Thymus (tissue), 14 donors: ENCODE measurements at places on chromosomes 6 and 20.

GRCh38 chr20:45779011-45779915 lies 12.4 kb downstream of the WFDC3 start:
- no peaks in the 10 kb centered on the region for H3K36me3 ChIP-seq
- no peaks in the 10 kb centered on the region for H3K4me1 ChIP-seq
- peaks cover 3% of the 10 kb centered on the region for H3K27me3 ChIP-seq
- H3K27ac ChIP-seq = no peak overlapping the region
- DNase-seq = no peak

DNA sequence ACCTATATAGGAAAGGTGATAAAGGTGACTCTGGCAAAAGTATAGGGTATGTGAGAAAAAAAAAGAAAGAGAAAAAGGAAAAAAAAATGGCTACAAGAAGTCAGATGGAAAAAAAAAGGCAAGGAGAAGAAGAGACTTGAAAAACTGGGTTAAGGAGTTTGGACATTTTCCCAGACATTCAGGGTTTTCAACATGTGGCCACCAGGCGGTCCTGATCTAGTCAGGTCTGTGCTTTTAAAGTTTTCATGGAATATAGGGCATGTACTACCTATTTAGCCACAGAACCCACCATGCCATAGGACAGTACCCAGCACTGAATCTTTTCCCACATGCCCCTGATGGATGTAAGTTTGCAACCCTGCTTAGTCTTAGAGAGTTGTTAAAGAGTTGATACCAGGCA lies 433.7 kb downstream of the MAFB start:
- no peak for DNase-seq
- no peaks in the 10 kb centered on the region for H3K4me1 ChIP-seq
- no peak overlapping the region for H3K27ac ChIP-seq
- H3K36me3 ChIP-seq = no peaks in the 10 kb centered on the region

- DNase-seq = no peak
- no peaks in the 10 kb centered on the region for H3K4me1 ChIP-seq
- H3K4me3 ChIP-seq = no peak overlapping the region
- no peak overlapping the region for H3K27ac ChIP-seq
- no peaks in the 10 kb centered on the region for H3K27me3 ChIP-seq
- peaks cover 21% of the 10 kb centered on the region for H3K36me3 ChIP-seq
Measured at GRCh38 chr6:75234126-75234865, 9.3 kb downstream of the COX7A2 start.

DNA sequence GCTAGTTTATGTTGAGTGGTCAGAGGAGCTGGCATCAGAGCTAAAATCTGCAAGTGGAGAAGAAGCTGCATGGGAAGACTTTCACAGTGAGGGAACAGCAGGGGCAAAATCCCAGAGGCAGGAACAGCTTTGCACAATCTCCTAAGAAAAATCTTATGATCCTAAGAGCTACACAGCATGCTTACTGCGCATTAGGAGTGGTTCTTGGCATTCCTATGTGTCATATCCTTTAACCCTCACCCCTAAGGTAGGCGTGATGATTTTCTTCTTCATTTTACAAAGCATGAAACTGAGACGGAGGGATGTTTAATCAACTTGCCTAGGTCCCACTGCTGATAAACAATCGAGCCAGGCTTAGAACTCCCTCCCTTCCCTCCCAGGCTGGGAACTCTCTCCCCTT lies 313.6 kb upstream of the SULF2 start:
- H3K27me3 ChIP-seq = no peaks in the 10 kb centered on the region
- H3K36me3 ChIP-seq = no peaks in the 10 kb centered on the region
- no peak overlapping the region for H3K4me3 ChIP-seq
- no peaks in the 10 kb centered on the region for H3K4me1 ChIP-seq
- no peak overlapping the region for H3K27ac ChIP-seq

- H3K27ac ChIP-seq = no peak overlapping the region
- no peak overlapping the region for H3K4me3 ChIP-seq
- H3K4me1 ChIP-seq = peaks cover 2% of the 10 kb centered on the region
- no peaks in the 10 kb centered on the region for H3K27me3 ChIP-seq
- no peak for DNase-seq
- H3K36me3 ChIP-seq = no peaks in the 10 kb centered on the region
Measured at GRCh38 chr6:135257631-135258405, 76.7 kb downstream of the MYB start.

- no peak overlapping the region for H3K27ac ChIP-seq
- H3K4me1 ChIP-seq = no peaks in the 10 kb centered on the region
- H3K27me3 ChIP-seq = no peaks in the 10 kb centered on the region
- H3K4me3 ChIP-seq = no peak overlapping the region
Measured at GRCh38 chr6:85250586-85251220, 199.2 kb upstream of the NT5E start.

- H3K4me3 ChIP-seq = no peak overlapping the region
- DNase-seq = no peak
Measured at GRCh38 chr20:7994809-7995208, 24.8 kb downstream of the TMX4 start.

- H3K4me3 ChIP-seq = no peak overlapping the region
- no peaks in the 10 kb centered on the region for H3K36me3 ChIP-seq
- H3K27me3 ChIP-seq = no peaks in the 10 kb centered on the region
- no peak for DNase-seq
- H3K4me1 ChIP-seq = peaks cover 24% of the 10 kb centered on the region
- no peak overlapping the region for H3K27ac ChIP-seq
Measured at GRCh38 chr6:52392944-52393343, 27.2 kb upstream of the EFHC1 start.

DNA sequence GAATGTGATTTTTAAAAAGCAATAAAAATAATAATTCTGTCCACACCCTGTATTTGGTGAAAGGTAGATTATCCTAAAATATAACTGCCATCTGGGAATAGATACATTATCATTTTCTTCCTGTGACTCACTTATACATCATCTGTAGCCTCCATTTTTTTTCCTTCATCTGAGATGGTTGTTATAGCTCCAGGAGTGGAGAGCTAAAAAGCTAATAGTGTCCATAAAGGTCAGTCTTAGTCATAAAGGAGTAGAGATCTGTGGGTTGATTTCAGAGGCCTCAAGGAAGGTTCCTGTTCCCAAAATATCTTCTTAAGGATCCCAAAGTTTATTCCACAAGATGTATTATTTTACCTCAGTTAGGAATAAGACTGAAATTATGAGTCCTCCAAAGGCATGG lies 41.1 kb downstream of the FBXO5 start:
- no peak overlapping the region for H3K4me3 ChIP-seq
- H3K27ac ChIP-seq = no peak overlapping the region
- H3K27me3 ChIP-seq = no peaks in the 10 kb centered on the region

GRCh38 chr6:33610779-33611732 lies 10.1 kb upstream of the ITPR3 start:
- no peaks in the 10 kb centered on the region for H3K36me3 ChIP-seq
- H3K27ac ChIP-seq = no peak overlapping the region
- peaks cover 4% of the 10 kb centered on the region for H3K4me1 ChIP-seq
- H3K27me3 ChIP-seq = peaks cover 16% of the 10 kb centered on the region
- no peak overlapping the region for H3K4me3 ChIP-seq
- DNase-seq = no peak

GRCh38 chr6:21527731-21528130 lies 65.8 kb upstream of the SOX4 start:
- H3K4me3 ChIP-seq = no peak overlapping the region
- no peaks in the 10 kb centered on the region for H3K27me3 ChIP-seq
- H3K36me3 ChIP-seq = no peaks in the 10 kb centered on the region
- DNase-seq = no peak
- H3K27ac ChIP-seq = no peak overlapping the region
- H3K4me1 ChIP-seq = no peaks in the 10 kb centered on the region

GRCh38 chr20:11807054-11808048 lies 110.3 kb upstream of the BTBD3 start:
- H3K4me3 ChIP-seq = no peak overlapping the region
- no peak for DNase-seq
- H3K36me3 ChIP-seq = no peaks in the 10 kb centered on the region
- H3K27ac ChIP-seq = no peak overlapping the region
- H3K27me3 ChIP-seq = no peaks in the 10 kb centered on the region
- no peaks in the 10 kb centered on the region for H3K4me1 ChIP-seq

- DNase-seq = no peak
- no peaks in the 10 kb centered on the region for H3K4me1 ChIP-seq
- no peak overlapping the region for H3K27ac ChIP-seq
- H3K27me3 ChIP-seq = no peaks in the 10 kb centered on the region
- no peak overlapping the region for H3K4me3 ChIP-seq
Measured at GRCh38 chr20:25277051-25277801, 29.3 kb downstream of the PYGB start.

DNA sequence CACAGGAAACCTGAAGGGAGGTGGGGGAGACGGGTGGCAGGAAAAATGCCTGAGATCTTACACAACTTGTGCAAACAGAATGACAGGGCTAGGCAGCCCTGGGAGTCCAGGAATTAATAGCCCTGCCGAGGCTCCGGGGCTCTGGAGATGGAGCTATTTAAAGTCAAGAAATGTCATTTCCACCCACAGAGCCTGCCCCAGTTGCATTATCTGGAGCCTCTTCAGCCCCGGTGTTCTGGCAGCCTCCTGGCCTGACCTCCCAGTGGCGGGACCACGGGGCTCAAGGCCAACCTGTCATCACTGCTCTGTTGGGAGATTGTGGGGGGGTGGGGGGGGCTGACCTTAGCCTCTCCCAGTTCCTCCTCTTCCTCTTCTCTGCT lies 28.5 kb upstream of the SCUBE3 start:
- no peak for DNase-seq
- peaks cover 5% of the 10 kb centered on the region for H3K4me1 ChIP-seq

DNA sequence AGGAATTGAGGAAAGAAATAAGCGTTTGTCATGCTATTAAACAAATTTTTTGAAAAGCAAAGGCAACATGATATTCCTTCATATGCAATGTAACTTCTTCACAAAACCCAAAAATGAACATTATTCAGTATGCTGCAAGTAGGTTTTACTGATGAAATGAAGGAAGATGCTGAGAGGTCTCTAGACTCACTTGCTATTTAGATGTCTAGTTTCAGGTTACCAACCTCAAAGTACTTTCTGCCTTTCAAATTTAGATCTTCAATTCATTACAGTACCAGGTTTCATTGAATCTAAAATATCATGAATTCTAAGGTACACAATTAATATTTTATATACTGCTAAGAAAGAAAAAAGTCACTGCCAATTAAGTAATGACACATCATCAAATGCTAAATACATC lies 39.9 kb downstream of the MYO6 start:
- H3K4me1 ChIP-seq = no peaks in the 10 kb centered on the region
- no peaks in the 10 kb centered on the region for H3K27me3 ChIP-seq
- no peaks in the 10 kb centered on the region for H3K36me3 ChIP-seq

DNA sequence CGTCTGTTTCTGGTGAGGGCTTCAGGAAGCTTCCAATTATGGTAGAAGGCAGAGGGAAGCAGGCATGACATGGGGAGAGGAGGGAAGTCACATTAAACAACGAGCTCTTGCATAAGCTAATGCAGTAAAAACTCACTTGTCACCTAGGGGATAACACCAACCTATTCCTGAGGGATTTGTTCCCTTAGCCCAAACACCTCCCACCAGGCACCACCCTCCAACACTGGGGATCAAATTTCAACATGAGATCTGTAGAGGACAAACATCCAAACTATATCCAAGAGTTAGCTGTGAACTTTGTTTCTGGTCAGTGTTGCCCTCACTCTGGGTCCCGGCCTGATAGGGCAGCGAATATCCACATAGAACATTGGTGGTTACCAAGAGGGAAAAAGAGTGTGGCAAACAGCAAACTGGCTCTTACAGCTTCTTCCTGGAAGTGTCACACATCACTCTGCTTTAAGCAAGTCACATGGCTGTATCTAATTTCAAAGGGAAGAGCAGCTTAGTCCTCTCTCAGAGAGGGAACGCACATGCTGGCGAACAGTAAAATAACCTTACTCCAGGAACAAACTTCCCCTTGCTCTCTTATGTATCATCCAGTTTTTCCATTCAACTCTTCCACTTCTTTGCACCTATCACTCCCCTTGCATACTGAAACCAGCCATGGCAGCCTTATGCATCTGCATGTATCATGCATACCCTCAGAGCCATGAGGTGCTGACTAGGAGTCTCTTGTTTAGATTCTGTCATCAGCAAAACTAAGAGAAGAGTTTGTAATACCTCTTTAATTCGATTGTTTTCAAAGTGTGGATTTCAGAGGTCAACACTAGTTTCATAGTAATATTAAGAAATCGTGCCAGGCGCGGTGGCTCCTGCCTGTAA lies 4.8 kb upstream of the MOCS1 start:
- no peak overlapping the region for H3K4me3 ChIP-seq
- no peak overlapping the region for H3K27ac ChIP-seq
- H3K27me3 ChIP-seq = peaks cover 6% of the 10 kb centered on the region
- H3K4me1 ChIP-seq = peaks cover 5% of the 10 kb centered on the region

- no peaks in the 10 kb centered on the region for H3K4me1 ChIP-seq
- no peak overlapping the region for H3K27ac ChIP-seq
- H3K27me3 ChIP-seq = no peaks in the 10 kb centered on the region
Measured at GRCh38 chr20:59103573-59103972, 60.0 kb upstream of the ZNF831 start.

- H3K4me3 ChIP-seq = no peak overlapping the region
- H3K4me1 ChIP-seq = no peaks in the 10 kb centered on the region
- H3K36me3 ChIP-seq = no peaks in the 10 kb centered on the region
Measured at GRCh38 chr6:124660185-124660584, 302.1 kb upstream of the RNF217 start.

DNA sequence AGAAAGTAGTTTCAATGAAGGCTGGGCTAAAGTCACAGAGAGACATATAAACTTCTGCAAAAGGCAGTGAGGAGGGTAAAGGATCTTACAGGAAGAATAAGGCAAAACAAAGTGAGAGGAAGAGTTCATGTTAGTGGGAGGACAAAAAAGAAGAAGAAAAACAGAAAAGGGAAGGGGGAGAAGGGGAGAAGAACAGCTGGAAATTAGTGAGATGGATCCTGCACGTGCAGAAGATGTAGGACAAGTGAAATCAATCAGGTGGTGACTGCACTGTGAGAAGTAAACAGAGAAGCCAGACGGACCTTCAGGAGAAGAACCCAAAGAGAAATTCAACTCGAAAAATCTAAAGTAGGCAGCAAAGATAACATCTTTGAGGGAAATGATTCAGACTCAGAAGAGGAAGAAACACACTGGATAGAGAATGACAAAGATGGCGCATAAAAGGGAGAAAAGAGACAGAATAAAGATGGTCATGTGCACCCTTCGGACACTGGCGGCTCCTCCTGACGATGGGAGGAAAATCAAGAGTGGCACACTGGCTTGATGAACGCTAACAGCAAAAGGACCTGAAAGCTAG lies 105.9 kb downstream of the MYB start:
- no peak for DNase-seq
- H3K27ac ChIP-seq = peak overlapping the region; percentile 52
- H3K36me3 ChIP-seq = peaks cover 6% of the 10 kb centered on the region

GRCh38 chr6:20747991-20748390 lies 213.7 kb downstream of the CDKAL1 start:
- H3K4me3 ChIP-seq = no peak overlapping the region
- H3K27me3 ChIP-seq = no peaks in the 10 kb centered on the region
- H3K27ac ChIP-seq = no peak overlapping the region
- DNase-seq = no peak
- H3K4me1 ChIP-seq = no peaks in the 10 kb centered on the region
